ENCODE measurements at places on chromosomes 4 and X.

- DNase-seq = no peak
These were observed 1.6 kb upstream of the JCHAIN start for GRCh38 chr4:70667740-70668535.

- no peak for DNase-seq
These were observed 36.9 kb upstream of the MED14 start for GRCh38 chrX:40772290-40772689.

DNA sequence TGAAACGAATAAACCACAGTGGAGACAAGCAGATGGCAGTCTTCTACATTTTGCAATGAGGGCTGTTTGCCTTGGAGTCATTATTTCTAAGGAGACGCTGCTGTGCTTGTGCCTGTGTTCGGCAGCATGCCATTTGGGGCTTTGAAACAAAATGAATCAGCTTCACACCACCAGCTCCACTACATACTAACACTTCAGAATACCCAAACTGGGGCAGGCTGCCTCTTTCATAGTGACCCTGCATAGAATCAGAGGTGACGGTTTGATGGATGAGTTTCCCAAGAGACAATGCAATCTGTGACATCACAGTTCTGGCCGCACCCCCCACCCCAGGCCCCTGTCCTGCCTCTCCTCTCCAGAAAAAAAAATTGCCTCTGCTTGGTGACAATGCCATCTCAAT, 57.1 kb upstream of the MID1 start:
- DNase-seq = no peak

DNA sequence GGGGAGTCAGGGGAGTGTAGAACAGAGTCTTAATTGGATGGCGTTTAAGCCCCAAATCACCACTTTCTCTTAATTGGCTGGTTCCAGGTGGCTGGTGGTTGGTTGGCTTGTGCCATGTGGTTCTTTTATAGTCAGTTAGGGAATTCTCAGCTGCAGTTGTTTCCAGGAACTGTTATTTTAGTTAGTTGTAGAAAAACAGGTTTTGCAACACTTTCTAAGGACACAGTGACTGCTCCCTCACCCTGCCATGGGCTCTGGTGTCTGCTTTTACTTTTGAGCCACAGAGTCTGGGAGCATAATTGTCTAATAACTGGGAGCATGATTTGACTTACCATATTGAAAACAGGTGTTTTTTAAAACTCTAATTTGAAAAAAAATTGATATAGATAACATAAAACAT, 75.8 kb upstream of the PCDH18 start:
- no peak for DNase-seq

DNA sequence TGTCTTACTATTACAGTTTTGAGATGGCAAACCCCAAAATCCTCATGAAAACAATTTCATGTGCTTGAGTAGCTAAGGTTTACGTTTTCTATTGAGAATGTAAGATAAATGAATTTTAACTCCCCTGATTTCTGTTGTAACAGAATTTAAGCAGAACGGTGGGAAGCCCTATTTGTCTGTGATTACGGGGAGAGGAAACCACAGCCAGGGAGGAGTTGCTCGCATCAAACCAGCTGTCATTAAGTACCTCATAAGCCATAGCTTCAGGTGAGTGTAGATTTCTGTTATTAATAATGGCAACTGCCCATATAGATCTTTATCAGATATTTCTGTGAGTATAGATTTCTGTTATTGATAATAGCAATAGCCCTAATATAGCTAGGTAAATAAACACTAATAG, 44.2 kb upstream of the RHOH start:
- no peak for DNase-seq

GRCh38 chr4:120304801-120305200, 238.2 kb upstream of the MAD2L1 start:
- no peak for DNase-seq

DNA sequence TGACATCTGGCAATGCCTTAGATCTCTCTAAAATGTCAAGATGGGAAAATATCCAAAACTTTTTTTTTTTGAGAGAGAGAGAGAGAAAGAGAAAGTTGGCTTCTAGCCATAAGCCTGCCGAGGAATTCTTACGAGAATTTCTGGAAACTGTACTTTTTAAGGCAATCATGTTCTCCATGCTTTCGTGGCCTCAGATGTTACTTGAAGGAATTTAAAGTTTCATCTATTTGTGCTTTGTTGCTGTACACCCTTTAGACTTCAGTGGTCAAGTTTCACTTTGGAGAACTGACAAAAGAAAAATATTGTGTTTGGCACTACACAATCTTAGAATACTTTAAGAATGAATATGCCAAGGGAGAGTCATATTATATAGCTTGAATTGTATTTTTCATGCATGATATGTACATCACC, 53.9 kb downstream of the FAT4 start:
- no peak for DNase-seq

GRCh38 chr4:26050212-26050643, 136.2 kb downstream of the SMIM20 start:
- DNase-seq = no peak

DNA sequence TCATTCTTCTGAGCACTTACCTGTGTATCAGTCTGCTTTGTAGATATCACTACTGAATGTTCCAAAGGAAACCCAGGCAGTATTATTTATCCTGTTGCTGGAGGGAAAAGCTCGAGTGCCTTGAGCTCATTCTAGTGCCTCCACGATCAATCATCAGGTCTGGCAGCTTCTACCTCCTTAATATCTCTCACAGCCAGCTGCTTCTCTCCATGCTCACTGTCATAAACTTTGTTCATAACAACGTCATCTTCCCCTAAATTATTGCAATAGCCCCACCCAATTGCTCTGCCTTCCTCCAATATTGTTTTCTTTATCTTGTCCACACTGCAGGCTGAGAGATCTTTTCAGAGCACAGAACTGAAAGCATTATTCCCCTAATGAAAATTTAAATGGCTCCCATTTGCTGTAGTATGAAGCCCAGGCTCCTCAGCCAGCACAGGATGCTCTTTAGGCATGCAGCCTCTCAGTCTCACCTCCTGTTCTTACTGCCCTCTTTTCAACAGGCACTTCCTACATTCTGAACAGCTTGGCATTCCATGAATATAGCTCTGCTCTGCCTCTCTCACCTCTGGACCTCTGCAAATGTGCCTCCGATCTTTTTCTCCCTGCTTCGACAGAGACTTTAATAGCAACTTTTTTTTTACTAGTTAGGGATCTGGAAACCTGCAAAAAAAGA, 504.2 kb upstream of the IGFBP7 start:
- DNase-seq = no peak

DNA sequence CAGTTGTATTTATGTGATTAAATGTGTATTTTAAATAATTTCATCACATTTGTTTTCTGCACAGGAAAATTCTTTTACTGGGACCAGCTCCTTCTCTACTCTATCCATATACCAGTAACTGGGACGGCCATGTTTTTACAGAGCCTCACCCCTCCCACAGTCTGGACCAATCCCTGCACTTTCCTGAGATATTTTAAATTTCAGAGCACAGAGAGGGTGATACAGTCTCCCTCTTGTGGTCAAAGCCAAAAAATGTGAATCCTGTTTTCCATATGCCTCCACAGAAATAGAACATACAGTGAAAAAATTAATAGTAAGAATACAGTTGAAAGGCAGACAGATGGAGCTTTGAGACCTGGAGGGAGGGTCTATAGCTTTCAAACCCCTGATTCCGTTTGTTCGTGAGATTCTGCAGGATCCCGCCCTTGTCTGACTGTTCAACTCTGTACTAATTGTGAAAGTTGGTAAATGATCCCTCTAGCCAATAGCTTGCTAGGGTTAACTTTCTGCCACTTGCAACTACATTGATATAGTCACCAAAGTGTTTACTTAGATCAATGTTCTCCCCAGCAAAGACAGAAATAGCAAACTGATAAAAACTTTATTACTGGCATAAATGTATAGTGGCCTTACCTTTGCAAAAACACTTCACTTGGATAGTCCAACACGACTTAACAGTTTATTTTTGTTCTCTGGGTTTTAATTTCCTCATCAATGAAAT, 172.2 kb downstream of the PPARGC1A start:
- no peak for DNase-seq

DNA sequence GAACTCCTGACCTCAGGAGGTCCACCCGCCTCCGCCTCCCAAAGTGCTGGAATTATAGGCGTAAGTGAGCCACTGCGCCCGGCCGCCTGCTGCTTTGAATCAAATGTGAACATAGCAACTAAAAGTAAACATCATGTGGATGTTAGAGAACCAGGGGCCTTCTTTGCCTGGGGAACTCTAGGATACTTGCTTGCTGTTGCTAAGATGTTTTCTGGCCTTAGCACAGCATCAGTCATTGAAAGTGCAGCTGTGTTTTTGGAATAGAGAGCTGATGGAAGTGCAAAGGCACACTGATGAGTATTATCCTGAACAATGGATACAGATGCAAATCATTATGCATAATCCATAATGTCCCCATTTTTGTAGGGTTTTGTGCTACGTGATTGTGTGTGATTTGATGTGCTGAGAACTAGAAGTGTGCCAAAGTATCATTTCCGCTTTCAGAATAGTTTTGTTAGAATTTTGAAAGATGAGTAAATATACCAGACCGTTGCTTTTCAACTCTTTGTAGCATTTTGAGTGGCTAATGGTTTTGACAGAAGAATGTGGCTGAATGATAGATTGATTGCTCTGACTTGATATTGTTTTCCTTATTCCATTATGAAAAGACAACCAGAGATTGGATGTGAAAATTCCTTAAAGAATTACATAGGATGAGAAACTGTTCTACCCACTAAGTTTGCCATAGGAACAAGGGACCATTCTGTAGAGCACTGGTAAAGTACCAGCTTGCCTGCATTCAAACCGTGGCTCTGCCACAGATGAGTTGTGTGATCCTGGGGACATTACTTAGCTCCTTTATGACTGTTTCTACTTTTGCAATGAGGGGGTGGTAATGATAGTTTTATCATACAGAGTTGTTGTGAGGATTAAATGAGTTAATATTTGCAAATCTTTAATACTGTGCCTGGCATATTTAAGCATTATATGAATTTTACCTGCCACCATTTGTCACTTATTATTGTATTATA, 74.7 kb downstream of the REPS2 start:
- DNase-seq = no peak

- DNase-seq = no peak
These were observed 348.4 kb downstream of the FBXO8 start for GRCh38 chr4:173934933-173935620.

DNA sequence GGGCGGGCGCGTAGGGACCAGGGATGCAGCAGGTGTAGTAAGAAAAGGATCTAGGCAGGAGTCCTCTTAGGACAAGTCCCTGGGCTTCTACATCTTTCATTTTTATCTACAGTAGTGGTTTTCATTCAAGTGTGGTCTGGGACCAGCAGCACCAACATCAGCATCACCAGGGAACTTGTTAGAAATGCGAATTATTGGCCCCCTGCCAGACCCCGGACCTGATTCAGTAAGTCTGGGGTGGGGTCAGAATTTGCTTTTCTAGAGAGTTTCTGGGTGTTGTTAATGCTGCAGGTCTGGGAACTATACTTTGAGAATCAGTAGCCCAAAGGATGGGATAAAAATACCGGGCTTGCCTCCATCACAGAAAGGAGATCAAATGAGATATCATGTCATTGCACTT, 1.3 kb upstream of the PCYT1B start:
- no peak for DNase-seq

DNA sequence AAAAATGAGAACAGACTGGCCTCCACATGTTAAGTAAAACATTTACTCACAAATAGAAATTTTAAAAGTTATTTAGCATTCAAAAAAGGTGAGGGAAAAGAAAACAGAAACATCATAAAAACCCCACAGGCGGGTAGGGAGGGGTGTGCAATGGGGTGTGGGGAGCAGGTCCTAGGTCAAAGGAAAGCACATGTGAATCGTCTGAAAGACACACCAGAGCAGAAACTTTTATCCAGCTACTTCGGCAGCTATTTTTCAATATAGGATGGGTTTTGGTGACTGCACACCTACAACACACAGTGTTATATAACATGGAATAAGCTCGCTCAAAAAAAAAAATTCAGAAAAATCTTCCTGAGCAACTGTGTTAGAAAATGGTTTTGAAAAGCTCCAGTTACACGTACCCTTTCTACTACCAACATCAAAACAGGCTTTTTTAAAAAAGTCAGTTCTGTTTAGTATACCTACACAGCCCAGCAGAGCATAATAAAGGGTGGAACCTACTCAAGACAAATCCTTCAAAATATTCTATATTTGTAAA, 1.6 kb downstream of the OTUD4 start:
- DNase-seq = no peak

GRCh38 chr4:124708517-124709300, 3.8 kb downstream of the ANKRD50 start:
- no peak for DNase-seq

- DNase-seq = no peak
These were observed 4.4 kb upstream of the FAT1 start for GRCh38 chr4:186727977-186728519.

- DNase-seq = no peak
These were observed 352.6 kb downstream of the NR3C2 start for GRCh38 chr4:148089624-148090023.

DNA sequence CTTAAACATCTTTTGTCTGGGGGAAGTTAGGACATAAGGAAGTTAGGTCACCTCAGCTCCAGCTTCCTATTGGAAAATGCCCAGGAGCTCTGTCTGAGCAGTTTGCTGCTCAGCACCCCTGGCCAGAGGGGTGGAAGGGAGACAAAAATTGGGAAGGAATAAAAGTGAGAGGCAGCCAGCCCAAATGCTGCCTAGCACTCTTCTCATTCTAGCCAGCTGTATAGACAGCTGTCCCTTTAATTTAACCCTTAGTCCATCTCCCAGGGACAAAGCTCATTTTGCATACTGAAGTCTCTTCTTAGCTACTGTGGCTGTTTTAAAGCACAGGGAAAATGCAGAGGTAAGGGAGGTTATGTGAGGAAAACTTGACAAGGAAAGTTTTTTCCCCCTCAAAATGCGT, 89.5 kb upstream of the CITED1 start:
- DNase-seq = no peak

DNA sequence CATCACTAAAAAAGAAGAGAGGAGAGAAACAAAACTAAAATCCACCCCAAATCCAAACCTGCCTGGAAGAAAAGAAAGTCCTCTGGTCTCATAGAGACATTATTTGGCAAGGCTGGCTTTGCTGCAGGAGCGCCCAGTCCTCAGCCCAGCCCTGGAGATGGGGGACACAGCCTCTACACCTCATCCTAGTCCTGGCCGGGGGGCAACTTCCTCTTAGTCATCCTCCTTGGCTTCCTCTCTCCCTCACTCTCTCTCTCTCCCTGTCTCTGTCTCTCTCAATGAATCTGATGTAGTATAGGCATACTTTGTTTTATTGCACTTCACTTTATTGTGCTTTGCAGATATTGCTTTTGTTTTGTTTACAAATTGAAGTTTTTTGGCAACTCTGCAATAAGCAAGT, 55.8 kb upstream of the MAGEB10 start:
- DNase-seq = no peak

DNA sequence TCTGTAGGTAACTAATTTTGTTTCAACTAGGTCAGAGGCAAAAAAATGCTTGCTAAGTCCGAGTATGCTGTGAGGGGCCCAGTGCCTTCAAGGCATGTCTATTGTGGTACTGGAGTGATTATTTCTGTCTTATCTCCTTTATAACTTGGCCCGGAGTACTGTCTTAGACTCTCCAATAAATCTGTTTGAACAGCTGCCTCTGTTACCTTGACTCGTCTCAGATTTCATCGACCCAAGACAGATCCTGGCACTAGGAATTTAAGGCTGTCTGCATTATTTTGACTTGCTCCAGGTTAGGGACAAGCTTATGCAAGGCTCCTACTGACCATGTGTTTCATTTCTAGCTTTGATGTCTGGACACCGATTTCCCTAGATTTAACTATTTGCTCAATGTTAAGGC, 41.1 kb upstream of the NKAP start:
- DNase-seq = no peak

- DNase-seq = no peak
These were observed 320.4 kb upstream of the KLF3 start for GRCh38 chr4:38343608-38344007.

- no peak for DNase-seq
These were observed 80.3 kb downstream of the SYTL5 start for GRCh38 chrX:38086451-38087215.

- DNase-seq = no peak
These were observed 1389.4 kb downstream of the C4orf33 start for GRCh38 chr4:130485371-130485770.

Measured in stimulated activated CD8-positive, alpha-beta memory T cell treated with anti-CD3 and anti-CD28 coated beads, Interleukin-15, amount 100 ng/mL, for 48 hours (primary cell).